Breast epithelium (tissue), 4 donors: ENCODE measurements at places on chromosomes 5 and 9.

GRCh38 chr5:28110781-28111180 lies 1072.4 kb upstream of the CDH9 start:
- H3K27me3 ChIP-seq, result no peaks in the 10 kb centered on the region
- H3K4me3 ChIP-seq, result no peak overlapping the region
- no peaks in the 10 kb centered on the region for H3K4me1 ChIP-seq

DNA sequence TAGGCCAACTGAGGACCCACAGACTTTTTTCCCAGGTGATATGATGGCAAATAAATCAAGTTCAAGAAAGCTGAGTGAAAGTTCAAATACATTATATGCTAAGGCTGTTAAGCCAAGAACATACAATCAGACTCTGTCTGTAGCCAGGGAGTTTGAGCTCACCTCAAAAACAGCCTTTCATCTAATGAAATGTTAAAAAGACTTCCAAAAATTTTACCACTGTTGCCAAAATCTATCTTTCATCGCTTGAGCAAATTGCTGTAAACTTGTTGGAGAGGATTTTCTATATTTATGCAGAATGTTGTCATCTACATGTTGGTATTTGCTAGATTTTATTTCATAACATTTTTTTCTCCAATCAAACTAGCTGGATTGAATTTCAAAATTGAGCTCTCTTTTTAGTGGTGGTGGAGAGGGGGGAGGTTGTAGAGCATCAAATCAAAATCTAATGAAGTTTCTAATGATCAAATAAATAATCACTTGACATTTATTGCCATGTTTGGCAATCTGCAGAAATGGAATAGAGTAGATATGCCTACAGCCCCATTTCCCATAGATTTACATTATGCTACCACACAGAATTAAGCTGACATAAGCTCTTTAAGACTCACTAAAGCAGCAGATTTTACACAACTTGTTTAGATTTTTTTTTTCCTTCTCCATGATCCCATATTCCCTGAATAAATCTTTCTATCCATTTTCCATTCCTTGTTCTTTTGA lies 828.9 kb upstream of the ZNF608 start:
- no peaks in the 10 kb centered on the region for H3K4me1 ChIP-seq
- H3K36me3 ChIP-seq, result no peaks in the 10 kb centered on the region
- H3K27ac ChIP-seq, result no peak overlapping the region
- H3K4me3 ChIP-seq, result no peak overlapping the region

GRCh38 chr5:58016877-58017276 lies 443.0 kb downstream of the PLK2 start:
- no peak for DNase-seq
- H3K27me3 ChIP-seq, result no peaks in the 10 kb centered on the region
- no peaks in the 10 kb centered on the region for H3K36me3 ChIP-seq

- H3K4me1 ChIP-seq, result no peaks in the 10 kb centered on the region
- H3K36me3 ChIP-seq, result no peaks in the 10 kb centered on the region
- DNase-seq, result no peak
- H3K4me3 ChIP-seq, result no peak overlapping the region
- no peak overlapping the region for H3K27ac ChIP-seq
- no peaks in the 10 kb centered on the region for H3K27me3 ChIP-seq
Observed at GRCh38 chr5:122942164-122942914, 94.2 kb downstream of the PPIC start.

DNA sequence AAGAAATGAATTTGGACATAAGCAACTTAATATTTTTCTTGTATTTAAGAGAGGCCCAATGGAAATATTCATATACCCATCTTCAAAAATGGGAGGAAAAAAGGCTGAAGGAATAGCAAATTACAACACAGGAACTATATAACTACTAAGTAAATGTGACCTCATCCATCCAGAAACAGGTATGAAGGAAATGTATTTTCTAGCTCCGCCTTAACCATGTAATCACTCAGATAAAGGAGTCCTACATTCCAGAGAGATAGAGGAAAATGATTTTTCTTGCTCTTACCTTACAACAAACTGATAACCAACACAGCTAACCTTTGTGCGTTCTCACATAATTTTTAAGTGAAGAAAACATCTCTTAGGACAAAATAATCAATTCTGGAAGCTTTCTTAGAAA lies 96.5 kb downstream of the NR6A1 start:
- no peak for DNase-seq
- no peak overlapping the region for H3K27ac ChIP-seq
- H3K36me3 ChIP-seq, result no peaks in the 10 kb centered on the region
- no peak overlapping the region for H3K4me3 ChIP-seq
- no peaks in the 10 kb centered on the region for H3K27me3 ChIP-seq

DNA sequence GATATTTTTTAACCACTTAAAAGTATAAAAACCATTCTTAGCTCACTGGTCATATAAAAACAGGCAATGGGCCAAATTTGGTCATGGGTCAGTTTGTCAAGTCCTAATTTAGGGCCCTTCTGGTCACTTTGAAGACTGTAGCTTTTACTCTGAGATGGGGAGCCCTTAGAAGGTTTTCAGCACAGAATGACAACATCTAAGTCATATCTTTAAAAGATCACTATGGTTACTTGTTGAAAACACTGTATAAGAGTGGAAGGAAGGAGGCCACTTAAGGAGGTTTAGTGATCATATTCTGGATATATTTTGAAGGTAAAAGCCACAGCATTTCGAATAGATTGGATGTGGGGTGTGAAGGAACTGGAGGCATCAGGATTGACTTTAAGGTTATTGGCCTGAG lies 76.7 kb downstream of the STRBP start:
- H3K4me3 ChIP-seq, result no peak overlapping the region
- H3K36me3 ChIP-seq, result no peaks in the 10 kb centered on the region
- no peaks in the 10 kb centered on the region for H3K4me1 ChIP-seq
- DNase-seq, result no peak
- H3K27me3 ChIP-seq, result no peaks in the 10 kb centered on the region

GRCh38 chr5:116032991-116033390 lies 719 bp downstream of the ARL14EPL start:
- H3K36me3 ChIP-seq, result no peaks in the 10 kb centered on the region
- no peaks in the 10 kb centered on the region for H3K4me1 ChIP-seq
- H3K27me3 ChIP-seq, result peaks cover under 1% of the 10 kb centered on the region
- no peak for DNase-seq

DNA sequence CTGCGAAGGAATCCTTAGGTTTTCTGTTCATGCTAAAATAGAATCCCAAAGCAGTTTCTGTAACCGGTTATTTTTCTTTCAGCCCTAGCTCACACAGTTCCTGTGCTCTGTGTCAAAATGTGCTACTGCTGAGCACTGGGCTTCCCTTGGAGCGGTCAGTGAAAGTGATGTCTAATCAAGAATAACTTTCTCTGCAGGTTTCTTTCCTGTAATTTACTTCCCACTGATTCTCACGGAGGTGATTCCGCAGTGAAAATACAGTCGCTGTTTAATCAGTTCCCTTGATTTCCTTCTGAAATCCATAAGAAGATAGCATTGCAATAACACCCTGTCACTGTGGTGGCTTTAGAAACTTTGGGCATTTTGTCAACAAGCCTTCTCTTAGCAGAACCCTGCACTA lies 112.0 kb upstream of the ISL1 start:
- no peaks in the 10 kb centered on the region for H3K36me3 ChIP-seq
- no peaks in the 10 kb centered on the region for H3K4me1 ChIP-seq
- no peaks in the 10 kb centered on the region for H3K27me3 ChIP-seq
- no peak overlapping the region for H3K27ac ChIP-seq
